CD4-positive, alpha-beta T cell treated with Interleukin-21 for 1 hour (primary cell): ENCODE measurements at places on chromosomes 11 and 22.

GRCh38 chr11:12704049-12704448, 29.8 kb downstream of the TEAD1 start:
- DNase-seq, result no peak

DNA sequence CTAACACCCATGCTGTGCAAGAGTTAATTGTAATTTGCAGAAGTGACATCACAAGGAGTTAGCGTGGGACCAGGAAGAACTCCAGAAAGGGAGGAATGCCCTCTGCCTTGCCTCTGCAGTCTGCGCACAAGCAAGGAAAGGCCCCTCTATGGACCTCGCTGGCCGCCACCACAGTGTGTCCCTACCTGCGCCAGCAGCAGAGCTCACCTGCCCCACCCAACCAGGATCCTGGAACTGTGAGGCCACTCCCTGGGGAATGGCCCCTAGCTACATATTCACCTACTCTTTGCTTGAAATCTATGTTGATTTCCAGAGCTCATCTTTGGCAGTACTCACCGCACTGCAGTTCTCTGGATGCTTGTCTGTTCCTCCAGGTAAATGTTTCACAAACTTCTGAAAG, 72.0 kb upstream of the MTNR1B start:
- no peak for DNase-seq

GRCh38 chr11:62911137-62912130, 9.7 kb downstream of the CHRM1 start:
- DNase-seq, result no peak

DNA sequence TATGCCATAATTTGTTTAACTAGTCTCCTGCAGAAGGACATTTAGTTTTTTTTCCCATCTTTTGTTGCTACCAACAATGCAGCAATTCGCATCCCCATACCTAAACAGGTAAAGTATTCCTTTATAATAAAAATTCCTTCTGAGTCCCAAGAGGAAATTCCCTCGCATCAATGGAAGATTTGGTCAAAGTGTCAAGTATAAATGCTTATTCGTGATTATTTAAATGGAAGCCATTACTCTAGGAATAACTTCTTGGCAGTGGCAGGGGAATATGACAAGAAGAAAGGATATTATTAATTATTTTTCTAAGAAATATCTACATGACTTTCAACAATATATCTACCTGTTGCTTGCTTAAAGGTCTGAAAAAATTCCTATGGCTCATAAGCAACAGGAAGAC, 25.6 kb downstream of the RNF141 start:
- no peak for DNase-seq

DNA sequence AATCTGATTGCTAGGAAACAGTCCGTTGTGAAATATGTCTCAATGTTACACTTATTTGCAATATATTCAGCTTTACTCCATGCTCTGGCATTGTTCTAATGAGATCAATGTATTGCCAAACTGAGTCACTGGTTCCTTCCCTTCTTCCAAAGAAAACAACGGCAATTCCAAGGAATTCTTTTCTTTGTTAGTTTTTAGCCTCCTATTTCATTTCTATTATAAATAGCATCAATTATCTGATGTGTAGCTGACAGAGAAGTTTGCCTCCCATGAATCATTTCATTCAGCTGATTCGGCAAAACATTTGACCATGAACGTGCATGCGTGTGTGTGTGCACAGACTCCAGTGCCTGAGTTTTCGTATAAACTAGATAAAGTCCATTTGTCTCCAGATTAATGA, 346.8 kb downstream of the ETS1 start:
- no peak for DNase-seq

DNA sequence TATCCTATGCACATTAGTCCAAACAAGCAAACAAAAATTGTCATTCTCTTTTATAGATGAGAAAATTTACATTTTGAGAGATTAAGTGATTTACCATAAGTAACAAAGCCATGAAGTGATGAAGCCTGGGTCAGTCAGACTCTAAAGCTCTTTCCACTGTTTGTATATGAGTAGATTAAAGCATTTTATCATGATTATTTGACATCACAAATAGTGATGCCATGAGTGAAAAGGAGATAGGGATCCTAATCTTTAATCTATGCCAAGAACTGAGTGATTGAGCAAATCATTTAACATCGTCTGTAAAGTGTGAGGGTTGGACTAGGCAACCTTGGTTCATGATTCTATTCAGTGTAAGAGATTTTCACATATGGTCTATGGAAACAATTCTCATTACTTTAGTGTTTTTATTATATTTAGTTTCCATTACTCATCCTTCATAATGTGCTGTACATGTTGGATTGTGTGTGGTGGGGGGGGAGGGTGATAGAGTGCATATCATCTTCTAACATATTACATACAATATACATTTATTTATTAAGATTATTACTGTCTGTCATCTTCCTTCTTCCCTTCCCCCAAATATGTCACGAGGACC, 50.7 kb downstream of the ARHGEF12 start:
- no peak for DNase-seq
